ENCODE measurements at places on chromosomes 12 and 14.
A peak's percentile ranks its signal among the peaks of the same experiment; 100 is the strongest.

- no peak for DNase-seq
Observed at GRCh38 chr14:28784096-28785048, 17.8 kb downstream of the FOXG1 start.

DNA sequence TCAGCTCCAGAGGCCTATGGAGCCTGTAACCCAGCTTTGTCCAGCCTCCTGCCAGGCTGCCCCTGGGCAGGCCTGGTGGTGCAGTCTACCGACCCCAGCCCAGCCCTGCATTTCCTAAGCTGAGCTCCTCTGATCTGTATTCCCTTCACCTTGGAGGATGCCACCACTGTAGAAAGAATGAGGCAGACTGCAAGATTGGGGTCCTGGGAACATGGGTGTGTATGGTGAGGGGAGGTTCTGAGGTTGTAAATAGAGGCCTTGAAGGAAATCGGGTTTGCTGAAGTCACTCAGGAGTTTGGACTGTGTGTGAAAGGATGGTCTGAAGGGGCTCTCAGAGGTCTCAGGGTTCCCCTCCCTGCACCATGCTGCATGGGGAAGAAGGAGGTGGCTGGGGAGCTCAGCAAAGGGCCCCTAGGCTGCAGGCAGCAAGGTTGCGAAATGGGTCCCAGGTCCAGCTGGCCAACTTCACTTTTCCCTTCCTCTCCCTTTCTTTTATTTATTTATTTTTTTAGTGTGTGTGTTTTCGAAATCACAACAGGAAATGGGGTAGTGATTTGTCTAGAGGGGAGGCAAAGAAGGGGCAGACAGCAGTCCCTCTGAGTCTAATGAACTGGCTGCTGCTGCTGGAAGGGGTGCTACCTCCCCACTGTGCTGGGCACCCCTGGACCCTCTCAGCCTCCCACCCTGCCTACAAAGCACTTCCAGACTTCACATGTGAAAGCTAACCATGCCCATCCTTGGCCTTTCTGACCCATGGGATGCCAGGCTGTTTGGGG is 1.2 kb upstream of the LRP1-AS start:
- no peak for DNase-seq

DNA sequence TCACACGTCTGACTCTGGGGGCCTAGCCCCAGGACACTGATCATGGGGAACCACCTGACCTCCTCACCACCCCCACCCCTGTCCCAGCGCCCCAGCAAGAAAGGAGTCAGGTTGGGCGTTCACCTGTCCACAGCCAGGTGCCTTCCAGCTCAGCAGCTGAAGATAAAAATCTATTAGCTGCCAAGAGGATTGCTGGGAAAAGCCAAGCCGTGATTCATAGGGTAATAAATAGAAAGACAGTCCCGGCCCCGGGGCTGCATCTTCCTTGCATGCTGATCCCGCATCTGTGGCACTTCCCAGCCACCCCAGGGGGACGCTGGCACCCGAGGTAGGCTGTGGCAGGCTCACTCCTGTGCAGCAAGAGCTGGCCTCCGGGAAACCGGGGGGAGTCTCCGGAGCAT is 70.2 kb upstream of the NCOR2 start:
- DNase-seq: no peak

DNA sequence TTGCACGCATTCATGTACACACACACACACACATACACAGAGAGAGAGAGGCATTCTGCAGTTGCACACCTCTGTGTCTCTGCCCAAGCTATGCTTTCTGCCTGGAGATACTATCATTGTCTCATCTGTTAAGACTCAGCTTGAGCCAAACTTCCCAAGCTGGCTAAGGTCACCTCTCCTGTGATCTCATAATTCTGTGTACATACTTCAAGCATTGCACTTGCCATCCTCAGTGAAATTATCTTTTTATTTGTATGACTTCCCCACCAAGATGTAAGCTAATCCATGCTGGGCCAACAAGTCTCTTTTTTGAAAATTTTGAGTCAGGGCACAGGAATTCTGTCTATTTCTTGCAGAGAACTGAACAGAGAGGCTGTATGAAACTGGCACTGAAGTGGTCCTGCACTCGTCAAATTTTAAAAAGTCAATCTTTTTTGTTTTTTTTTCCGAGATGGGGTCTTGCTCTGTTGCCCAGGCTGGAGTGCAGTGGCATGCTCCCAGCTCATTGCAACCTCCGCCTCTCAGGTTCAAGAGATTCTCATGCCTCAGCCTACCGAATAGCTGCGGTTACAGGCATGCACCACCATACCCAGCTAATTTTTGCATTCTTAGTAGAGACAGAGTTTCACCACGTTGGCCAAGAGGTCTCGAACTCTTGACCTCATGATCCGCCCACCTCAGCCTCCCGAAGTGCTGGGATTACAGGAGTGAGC is 44.3 kb downstream of the TMTC1 start:
- DNase-seq: no peak

DNA sequence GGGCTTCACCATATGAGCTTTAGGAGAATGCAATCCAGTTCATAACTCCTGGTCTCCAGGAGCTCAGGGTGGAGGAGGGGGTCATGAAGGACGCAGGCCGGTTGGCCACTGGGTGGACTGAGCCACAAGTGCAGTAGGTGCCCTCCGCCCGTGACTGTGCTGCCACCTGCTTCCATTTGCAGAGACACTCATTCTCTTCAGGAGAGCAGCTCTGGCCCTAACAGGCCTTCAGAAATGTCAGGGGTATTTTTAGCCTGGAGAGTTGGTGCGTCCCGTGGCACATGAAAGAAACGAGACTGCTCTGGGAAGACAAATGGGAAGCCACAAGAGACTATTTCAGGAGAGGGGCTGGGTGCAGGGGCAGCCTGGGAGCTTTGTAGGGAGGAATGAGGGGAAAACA is 74.6 kb upstream of the MYL2 start:
- DNase-seq: no peak

- DNase-seq: no peak
Observed at GRCh38 chr12:2627076-2627834, 167.5 kb upstream of the FKBP4 start.

- no peak for DNase-seq
Observed at GRCh38 chr12:94498073-94498472, 38.4 kb upstream of the CEP83 start.

DNA sequence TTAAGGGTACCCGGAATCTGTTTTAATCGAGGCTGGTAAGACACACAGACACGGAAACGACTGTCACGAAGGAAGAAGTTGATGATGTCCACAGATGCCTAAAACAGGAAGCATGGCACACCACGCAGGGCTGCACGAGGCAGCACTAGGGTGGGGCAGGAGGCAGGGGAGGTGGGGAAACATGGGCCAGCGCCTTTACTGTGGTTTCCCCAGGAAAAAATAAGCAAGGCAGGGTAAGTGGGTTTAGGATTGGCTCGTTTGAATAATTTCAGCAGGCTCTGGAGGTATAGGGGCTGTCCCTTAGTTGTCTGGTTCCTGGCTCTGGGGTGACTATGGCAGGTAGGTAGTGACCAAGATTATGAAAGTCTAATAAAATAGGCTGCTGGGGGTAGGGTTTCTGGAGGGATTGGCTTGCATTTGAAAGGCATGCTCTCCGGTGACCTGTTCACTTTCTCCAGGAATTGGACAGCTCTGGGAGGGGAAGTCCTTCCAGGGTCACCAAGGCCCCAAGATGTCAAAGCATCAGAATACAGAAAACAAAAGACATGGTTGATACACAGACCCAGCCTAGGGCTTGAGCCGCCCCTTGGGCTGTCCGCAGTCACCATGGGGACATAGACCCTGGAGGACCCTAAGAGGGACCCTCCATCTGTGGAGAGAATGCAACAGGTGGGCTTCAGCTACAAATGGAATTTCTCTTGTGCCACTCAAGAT is 35.3 kb downstream of the MAP1LC3B2 start:
- DNase-seq: peak; percentile 93

- DNase-seq: no peak
Observed at GRCh38 chr14:29421156-29421728, 506.4 kb downstream of the PRKD1 start.

DNA sequence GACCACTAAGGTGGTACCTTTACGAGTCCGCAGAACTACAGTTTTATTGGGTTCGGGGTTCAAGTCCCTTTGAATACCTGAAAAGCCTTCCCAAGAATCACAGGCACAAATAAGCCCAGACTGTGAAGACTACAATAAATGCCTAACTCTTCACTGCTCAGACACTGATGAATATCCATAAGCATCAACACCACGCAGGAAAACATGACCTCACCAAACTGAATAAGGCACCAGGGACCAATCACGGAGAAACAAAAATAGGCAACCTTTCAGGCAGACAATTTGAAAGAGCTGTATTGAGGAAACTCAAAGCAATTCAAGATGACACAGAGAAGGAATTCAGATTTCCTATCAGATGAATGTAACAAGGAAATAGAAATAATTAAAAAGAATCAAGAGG is 24.2 kb upstream of the P2RX7 start:
- DNase-seq: no peak

DNA sequence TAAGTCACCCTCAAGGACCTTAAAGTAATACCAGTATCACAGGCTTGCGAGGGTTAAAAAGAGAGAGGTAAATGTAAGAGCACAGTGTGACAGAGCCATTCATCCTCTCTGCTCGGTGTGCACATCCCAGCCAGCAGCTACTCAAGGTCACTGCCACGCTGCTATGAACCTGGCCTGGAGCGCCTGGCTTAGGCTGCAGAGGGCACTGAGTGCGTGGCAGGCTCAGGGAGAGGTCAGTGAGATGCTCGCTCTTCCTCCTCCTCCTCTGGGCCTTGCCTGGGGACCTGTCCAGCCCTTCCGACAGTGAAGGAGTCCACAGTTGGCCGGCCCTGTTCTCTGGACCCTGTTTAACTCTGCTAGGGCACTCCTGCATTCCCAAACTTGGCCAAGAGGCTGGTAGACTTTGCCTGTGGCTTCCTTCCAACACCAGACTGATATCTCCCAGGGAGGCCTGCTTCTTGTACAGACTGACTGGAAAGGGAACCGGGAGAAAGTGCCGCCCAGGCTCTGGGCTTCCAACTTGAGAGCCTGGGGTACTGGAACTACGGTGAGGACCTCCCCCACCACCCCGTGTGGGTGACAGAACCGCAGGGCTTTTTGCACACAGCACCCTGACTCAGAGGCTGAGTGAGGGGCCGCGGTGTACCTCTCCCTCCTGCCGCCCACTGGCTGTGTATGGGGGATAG is 62.6 kb upstream of the CORO1C start:
- DNase-seq: no peak

GRCh38 chr14:85531141-85531586 is 1.2 kb downstream of the FLRT2 start:
- no peak for DNase-seq

- peak; percentile 83 for DNase-seq
Observed at GRCh38 chr14:73785834-73786635, 65.6 kb upstream of the PTGR2 start.

DNA sequence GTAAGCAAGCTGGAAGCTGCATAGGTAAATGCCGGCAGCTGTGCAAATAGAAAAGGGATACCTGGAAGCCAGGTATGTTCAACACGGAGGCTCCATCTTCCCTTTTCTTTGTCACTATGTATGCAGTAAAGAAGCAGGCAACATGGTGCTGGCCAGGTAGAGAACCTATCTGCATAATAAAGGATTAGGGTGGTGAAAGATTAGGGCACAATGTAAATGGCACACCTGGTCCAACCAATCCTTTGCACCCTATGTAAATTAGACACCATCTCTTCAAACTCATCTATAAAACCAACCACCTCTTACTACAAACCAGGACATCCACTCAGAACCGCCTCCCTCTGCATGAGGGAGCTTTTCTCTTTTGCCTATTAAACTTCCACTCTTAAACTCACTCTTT is 32.3 kb downstream of the RPS29 start:
- DNase-seq: no peak

DNA sequence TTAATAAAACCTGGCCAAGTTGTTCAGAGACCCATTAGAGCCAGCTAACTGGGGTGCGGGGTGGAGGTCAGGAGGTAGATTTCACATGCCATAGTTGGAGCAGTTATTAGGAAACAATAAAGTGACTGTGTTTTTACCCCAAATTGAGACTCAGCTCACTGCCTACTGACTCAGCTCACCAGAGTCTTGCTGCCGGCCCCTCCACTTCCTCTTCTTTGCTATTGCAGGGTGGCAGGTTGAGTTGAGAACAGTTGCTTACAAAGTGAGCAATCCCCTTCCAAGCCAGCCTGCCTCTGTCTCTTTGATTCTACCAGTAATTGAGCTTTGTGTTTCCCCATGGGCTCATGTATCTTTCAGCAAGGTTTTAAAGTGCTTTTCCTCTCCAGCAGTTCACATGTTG is 12.9 kb downstream of the ST8SIA1 start:
- peak; percentile 84 for DNase-seq

DNA sequence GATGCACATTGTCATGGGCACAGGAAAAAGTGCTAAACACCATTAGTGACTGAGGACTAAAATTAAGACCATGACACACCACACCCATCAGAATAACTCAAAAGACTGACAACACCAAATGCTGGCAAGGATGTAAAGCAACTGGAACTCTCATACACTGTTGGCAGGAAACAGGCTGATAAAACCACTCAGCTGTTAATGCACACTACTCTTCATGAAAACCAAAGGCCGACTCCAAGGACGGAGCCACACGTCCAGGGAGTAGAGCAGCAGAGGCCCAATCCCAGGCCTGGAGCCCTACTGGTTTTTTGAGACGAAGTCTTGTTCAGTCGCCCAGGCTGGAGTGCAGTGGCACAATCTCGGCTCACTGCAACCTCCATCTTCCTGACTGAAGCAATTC is 6.4 kb downstream of the RAD52 start:
- DNase-seq: no peak

DNA sequence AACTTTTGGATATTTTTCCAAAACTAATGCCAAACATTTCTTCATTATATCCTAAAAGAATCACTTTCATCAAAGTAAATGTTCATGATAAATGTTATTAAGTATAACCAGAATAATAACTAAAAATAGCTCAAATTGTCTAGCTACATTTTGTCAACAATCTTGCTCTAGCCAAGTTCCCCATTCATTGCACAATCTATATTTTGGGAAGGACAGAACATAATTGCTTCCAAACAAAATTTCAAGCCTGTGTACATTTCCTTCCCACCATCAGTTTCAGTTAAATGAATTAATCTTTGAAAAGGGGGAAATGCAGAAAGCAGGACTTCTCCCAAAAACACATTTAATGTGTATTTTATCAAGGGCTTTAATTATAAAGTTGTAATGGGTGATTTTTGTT is 98.0 kb upstream of the PLEKHG7 start:
- DNase-seq: peak; percentile 61

GRCh38 chr12:125228519-125229260 is 163.5 kb downstream of the AACS start:
- DNase-seq: no peak

All from inflammatory macrophage treated with lipopolysaccharide for 1 hour (primary cell).